HepG2 (cell line): ENCODE measurements at places on chromosomes 5 and 9.

- DNase-seq: no peak
Measured at GRCh38 chr5:14793851-14794250, 77.7 kb downstream of the ANKH start.

DNA sequence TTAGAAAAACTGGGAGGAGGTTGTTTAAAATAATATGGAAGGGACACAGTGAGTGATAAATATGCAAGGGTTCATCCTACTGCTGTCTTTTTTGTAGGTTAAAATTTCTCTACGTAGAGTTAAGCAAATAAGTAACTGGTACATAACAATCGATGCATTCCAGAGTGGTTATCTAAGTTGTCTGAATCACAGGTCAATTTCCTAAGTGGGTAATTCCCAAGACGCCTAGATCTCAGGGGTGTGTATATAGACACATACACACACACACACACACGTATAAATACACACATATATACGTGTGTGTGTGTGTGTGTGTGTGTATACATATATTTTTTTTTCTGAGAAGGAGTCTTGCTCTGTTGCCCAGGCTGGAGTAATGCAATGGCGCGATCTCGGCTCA is 22.3 kb downstream of the CAAP1 start:
- no peak for DNase-seq

DNA sequence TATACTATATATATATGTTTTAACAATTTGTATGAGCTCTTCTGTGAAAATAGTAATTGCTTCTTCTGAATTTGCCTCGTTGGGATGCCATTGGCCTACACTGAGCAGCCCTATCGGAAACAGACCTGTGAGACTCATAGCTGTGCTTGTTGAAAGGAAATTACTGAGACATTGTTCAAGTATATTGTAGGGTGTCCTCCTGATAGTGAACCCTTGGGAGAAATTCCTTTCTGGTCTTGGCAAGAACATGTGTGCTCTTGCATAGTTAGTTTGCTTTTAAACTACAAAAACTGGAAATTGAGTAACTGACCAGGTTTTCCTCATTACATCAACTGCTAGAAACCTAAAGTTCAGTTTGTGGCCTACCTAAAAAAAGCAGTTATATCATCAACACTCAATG is 160.9 kb downstream of the LURAP1L start:
- DNase-seq: no peak

DNA sequence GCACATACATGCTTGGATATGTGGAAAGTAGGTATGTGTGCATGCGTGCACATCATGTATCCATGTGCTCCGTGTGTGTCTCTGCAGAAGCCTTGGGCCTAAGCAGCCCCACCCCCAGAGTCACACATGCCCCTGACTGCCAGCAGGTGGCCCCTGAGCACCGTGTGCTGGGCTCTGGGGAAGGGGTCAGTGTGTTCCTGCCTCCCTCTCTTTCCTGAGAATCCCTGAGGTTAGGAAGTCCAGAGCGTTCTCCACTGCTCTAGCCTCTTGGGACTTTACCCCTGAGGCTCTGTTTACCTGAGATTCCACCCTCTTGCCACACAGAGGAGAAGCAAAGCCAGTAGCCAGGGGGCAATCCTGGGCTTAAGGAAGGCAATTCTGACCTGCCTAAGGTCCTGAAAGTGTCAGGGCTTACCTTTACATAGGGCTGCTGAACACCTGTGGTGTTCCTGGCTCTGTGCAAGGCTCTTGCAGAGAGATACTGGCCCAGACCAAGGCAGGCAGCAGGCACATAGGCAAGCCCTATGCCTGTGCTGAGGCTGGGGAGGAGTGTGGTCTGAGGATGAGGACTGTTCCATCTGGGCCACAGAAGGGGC is 207.3 kb downstream of the TMEM38B start:
- peak; percentile 25 for DNase-seq
